CD8-positive, alpha-beta memory T cell (primary cell): ENCODE measurements at places on chromosomes 11 and 22. TPM values are rescaled to one million over a fixed set of nuclear protein-coding genes. Genes with fewer than 3 reads are reported as not detected.

- H3K4me1 ChIP-seq: peaks cover 4% of the 10 kb centered on the region
- H3K27me3 ChIP-seq: no peaks in the 10 kb centered on the region
- no peak overlapping the region for H3K4me3 ChIP-seq
- no peak for DNase-seq
- H3K27ac ChIP-seq: no peak overlapping the region
- no peaks in the 10 kb centered on the region for H3K36me3 ChIP-seq
Measured at GRCh38 chr11:73531386-73531785, 66.5 kb downstream of the FAM168A start.

The TBX10 gene
- not detected for total RNA-seq

DNA sequence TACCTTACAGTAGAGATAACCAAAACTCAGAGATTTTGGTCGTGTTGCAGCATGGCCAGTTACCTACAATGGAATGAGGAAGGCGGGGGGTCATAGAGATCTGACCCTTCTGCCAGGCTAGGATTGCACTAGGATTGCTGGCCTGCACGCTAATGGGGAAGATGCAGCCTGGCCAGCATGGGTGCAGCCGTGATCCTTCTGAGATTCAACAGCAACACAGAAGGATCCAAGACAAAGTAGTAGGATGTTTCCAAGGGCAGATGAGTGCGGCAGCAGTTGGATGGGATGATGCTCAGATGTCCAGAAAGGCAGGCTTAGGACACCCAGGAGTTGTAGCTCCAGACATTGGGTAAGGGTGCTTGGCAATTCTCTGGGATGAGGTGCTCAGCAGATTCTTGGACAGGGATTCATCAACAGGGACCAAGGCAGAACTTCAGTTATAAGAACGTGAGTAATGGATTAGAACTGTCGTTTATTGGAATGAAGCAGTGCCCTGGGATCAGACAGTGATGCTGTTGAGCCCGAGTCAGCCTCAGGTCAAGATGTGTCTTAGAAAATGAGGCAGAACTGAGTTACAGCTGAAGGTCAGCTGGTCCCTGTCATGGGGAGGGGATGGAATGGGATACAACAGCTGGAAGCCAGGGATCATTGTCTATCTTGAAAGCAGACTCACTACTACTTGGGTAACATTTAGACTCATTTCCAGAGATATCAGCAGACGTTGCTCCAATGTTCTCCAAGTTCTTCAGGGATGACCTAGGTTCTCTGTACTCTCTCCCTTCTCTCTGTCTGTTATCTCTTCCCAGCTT is 71.0 kb downstream of the PARVA start:
- H3K4me3 ChIP-seq: no peak overlapping the region
- H3K27ac ChIP-seq: no peak overlapping the region

GRCh38 chr11:2158966-2159365 is 2.0 kb downstream of the INS start:
- no peaks in the 10 kb centered on the region for H3K4me1 ChIP-seq
- H3K36me3 ChIP-seq: no peaks in the 10 kb centered on the region
- DNase-seq: no peak
- no peak overlapping the region for H3K27ac ChIP-seq
- H3K4me3 ChIP-seq: no peak overlapping the region
- H3K27me3 ChIP-seq: no peaks in the 10 kb centered on the region

The TEF gene
- 1.8 TPM for total RNA-seq

DNA sequence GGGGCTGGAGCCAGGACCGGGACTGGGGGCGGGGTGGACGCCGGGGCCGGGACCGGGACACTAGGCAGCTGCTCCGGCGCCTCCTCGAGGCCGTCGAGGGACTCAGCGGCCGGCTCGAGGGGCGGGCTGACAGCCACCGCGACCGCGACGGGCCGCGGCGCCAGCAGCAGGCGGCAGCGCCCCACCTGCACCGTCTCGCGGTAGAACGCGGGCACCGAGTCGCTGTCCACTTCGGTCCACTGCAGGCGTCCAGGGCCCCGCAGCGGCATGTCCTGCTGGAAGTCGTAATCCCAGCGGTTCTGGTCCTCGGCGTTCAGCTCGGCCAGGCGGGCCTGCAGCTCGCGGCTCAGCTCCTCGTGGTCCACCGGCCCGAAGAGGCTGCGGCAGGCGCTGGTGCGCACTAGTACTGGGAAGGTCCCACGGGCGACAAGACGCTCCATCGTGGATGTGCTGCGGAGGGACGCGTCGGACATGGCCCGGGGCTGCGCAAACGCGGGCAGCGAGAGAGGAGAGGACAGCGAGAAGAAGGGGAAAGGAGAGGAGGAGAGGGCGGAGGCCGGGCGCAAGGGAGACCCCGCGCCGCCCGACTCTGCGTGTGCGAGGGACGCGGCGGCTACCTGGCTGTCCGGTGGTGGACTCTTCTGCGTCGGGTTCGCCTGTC is 428 bp downstream of the CDKN1C start:
- H3K27me3 ChIP-seq: no peaks in the 10 kb centered on the region
- H3K4me1 ChIP-seq: peaks cover 13% of the 10 kb centered on the region
- peak overlapping the region; percentile 69 for H3K4me3 ChIP-seq

DNA sequence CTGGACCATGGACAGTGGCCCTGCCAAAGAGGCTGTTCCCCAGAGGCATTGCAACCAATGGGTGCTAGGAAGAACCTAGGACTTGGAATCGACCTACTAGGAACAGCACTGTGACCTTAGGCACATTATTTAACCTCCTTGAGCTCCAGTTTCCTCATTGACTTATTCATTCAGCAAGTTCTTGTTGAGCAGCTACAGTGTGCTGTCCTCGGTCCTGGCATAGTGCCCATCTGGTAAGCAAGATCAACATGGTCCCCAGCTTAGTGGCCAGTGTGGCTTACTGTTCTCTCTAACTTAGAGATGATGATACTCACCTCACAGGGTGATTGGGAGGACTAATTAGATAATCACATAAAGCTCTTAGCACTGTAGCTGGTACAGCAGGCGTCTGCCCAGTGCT is 8.2 kb downstream of the ABCG4 start:
- no peaks in the 10 kb centered on the region for H3K36me3 ChIP-seq
- no peak overlapping the region for H3K27ac ChIP-seq
- DNase-seq: no peak
- H3K4me3 ChIP-seq: no peak overlapping the region
- H3K4me1 ChIP-seq: no peaks in the 10 kb centered on the region
- no peaks in the 10 kb centered on the region for H3K27me3 ChIP-seq

The MOGAT2 gene
- total RNA-seq: not detected
